ENCODE measurements at places on chromosomes 3 and 15. TPM values are rescaled to one million over a fixed set of nuclear protein-coding genes. Genes with fewer than 3 reads are reported as not detected.

Gene CD200
- 39.3 TPM for total RNA-seq

Gene GNAT1
- not detected for total RNA-seq

Gene SCAANT1
- total RNA-seq = not detected

Gene MOBP
- total RNA-seq = not detected

Gene SLC51A
- 0.82 TPM for total RNA-seq

Measured in pericardium fibroblast (primary cell).